ENCODE measurements at places on chromosomes 16 and 17.

DNA sequence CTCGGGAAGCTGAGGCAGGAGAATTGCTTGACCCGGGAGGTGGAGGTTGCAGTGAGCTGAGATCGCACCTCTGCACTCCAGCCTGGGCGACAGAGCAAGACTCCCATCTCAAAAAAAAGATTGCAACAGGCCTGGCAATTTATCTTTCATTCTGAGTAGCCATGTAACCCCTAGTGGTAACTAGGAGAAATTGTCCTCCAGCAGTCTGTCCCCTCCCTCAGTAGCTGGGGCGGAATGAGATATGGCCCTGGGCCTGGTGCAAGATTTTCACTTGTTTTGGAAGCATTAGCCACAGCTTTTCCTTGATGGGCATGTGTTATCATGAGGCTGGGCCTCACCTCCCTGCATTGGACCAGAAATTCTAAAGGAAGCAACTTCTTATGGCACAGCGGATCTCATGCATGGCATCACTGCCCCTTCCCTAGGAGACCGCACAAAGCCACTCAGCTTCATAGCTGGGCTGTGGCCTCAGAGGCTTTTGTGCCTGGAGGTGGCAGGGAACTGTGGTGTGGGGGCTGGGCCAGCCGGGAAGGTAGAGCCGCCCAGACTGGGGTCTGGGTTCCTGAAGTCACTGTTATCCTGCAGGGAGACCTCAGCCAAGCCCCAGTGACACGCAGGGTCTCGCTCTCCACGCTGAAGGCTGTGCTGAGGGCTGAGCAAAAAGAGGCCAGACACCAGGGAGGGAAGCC lies 13.4 kb downstream of the NATD1 start:
- no peak for DNase-seq

DNA sequence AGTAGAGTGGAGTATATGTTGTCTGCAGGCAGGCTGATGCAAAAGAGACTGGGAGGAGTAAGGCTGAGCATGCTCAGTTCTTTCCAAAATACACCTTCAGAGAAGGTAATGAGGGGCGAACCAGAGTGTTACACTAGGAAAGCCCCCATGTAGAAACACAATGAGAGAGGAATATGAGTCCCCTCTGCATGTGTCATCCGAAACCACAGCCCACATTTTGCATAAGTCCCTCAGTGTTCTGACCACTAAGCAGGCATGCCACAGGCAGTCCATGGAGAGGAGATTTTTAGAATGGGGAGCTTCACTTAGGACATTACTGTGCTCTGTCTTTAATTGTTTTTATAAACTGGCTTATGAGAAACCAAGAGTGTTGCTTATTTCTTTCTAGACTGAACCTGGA lies 32.0 kb downstream of the SLC6A2 start:
- DNase-seq: no peak

DNA sequence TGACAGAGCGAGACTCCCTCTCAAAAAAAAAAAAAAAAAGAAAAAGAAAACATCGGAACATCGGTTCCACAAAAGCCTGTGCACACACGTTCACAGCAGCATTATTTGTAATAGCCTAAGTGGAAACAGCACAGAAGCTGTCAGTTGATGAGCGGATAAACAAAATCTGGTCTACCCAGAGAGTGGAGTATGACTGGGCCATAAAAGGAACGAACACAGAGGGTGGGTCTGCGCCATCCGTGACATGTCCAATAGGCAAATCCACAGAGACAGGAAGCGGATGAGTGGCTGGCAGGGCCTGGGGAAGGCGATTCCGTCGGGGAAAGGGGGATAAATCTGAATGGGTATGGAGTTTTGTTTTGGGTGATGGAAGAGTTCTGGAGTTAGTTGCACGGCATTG lies 212.2 kb upstream of the CIBAR2 start:
- no peak for DNase-seq

- no peak for DNase-seq
Measured at GRCh38 chr17:50582741-50583140, 22.2 kb downstream of the CACNA1G start.

GRCh38 chr17:29243792-29244191 lies 2.9 kb upstream of the CRYBA1 start:
- no peak for DNase-seq

DNA sequence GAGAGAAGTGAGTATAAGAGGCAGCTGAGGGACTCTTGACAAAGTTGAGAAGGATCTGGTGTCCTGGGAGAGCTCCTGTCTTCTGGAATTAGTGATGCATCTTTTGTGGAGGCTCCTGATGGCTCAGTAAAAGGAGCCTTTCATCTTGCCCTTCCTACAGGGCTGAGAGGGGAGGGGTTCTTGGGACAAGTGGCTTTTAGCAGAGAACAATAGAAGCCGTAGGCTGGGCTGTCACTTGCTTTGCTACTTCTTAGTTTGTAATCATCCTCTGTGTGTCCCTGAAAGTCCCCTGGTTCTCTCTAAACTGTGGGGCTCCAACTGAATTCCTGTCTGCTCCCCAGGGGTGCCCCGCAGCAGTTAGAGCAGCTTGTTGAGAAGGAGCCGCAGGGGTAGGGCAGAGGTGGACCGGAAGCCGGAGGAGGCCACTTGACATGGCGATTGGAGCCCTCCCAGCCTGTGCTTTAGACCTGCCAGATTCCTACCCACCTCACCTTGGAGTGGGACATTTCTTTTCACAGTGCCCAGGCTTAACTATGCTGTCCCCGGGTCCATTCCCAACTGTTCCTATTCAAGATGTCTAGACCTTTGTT lies 85.1 kb downstream of the PRKCA start:
- DNase-seq: no peak

- DNase-seq: no peak
Measured at GRCh38 chr16:50925758-50926357, 184.0 kb downstream of the CYLD start.

- DNase-seq: no peak
Measured at GRCh38 chr16:57240851-57241250, 4.2 kb upstream of the ARL2BP start.

GRCh38 chr16:4371357-4372000 lies at the start of gene VASN:
VASN (plus strand) TSS chr16:4371848; CDS start chr16:4380878, 9,030 bp downstream.
- peak; percentile 39 for DNase-seq

DNA sequence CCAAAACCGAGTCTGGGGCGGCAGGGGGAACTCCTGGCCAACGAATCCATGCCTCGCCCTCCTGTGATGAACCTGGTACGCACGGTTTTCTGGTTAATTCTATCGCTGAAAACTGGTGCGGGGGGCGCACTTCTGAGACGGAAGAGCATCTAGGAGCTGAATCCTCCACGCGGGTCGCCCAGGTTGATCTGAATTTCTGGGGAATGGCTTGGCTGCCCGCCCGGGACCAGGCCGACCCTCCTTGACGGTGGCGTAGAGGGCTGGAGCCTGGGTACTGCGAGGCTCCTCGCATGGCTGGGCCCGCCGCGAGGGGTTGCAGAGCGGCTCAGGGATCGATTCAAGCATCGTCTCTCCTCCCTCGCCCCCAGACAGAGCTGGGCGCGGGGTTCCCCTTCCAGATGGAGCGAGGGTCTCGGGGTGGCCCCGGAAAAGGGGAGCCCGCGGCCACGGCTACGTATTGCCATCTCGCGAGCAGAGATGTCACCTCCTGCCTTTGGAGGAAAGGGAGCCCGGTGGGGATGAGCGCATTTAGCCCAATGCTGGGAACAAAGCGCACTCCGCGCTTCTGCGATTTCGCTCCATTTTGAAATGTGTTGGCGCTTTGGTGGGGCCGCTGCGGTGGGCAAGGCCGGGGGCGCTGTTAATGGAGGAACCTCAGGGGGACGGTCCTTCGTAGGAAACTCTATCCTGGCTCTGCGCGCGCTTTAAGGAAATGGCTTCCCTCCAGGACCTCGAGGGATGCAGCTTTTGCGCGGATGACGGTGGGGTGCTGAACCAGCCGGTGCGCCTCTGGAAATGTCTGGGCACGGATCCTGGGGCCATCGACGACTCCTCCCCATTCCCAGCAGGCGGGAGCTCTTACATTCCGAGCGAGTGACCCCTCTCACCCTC lies 2.7 kb downstream of the MAPT start:
- DNase-seq: no peak

GRCh38 chr17:82434216-82434565 lies 15.8 kb upstream of the OGFOD3 start:
- no peak for DNase-seq

DNA sequence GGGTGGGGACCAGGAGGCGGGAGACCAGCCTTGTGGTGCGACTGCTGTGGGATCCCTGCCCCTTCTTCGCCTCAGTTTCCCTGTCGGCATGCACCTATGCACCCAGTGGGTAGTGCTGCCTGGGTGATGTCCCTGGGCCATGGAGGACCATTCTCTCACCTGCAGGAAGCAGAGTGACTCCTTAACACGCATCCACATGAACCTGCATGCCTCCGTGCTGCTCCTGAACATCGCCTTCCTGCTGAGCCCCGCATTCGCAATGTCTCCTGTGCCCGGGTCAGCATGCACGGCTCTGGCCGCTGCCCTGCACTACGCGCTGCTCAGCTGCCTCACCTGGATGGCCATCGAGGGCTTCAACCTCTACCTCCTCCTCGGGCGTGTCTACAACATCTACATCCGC lies 25.2 kb downstream of the ADGRG5 start:
- DNase-seq: no peak

DNA sequence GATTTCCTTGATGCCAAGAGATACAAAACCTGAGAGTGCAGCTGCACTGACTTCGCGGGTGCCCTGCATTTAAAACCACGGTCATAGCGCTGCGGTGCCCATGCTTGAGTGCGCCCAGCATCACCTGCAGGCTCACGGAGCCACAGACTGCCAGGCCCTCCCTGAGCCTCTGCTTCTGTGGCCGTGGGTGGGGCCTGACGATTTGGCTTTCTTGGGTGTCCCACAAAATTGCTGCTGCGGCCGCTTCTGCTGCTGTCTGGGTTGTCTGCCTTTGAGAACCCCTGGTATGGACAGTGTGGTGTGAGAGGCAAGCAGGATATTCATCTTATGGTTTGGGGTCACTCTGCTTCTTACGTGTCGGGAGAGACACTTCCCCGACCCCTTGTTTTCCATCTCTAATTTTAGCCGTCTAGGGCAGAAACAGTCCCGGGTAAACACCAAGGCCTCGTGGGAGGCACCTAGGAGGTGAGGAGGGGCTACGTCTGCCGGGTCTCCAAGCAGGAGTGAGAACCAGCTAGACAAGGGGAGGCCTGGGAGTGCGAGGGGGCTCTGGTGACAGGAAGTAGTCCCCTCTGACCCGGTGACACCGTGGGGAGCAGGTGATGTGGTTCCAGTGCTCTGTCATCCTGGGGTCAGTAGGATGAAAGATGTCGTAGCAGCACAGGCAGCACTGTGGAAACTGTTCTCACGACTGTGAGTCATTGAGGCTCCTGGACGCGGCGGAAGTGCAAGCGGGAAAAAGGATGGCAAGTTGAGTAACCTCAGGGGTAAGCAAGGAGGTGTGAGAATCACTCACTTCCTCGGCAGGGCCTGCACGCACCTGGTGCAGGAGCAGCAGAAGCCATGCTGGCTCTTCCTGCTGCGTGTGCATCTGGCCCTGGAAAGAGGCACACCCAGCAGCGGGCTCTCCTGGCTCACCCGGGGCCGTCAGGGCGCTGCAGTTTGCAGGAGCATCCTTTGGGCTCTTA lies 176.3 kb downstream of the RPTOR start:
- DNase-seq: peak; percentile 41

DNA sequence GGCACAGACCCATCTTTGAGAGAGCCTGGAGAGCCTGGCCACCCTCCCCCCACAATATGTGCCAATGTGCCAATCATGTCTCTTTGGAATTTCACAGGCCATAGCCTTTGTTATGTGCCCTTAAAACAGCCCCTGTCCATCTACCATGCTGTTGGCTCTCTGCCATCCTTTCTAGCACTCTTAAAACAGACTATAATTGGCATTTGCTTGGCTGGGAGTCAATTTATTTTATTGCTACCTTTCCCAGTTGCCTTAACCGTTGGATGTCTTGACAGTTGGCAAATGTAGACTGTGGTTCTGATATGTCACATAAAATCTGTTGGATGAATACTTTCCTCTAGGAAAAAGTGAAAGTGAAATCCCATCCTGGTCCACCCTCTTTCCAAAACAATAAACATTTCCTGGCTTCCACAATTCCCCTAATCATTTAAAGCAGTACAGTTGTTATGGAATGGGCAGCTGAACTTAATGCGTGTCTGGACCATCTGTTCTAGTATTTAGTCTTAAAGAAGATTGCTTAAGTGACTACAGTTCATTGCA lies 394.0 kb downstream of the KCNJ2 start:
- DNase-seq: no peak

DNA sequence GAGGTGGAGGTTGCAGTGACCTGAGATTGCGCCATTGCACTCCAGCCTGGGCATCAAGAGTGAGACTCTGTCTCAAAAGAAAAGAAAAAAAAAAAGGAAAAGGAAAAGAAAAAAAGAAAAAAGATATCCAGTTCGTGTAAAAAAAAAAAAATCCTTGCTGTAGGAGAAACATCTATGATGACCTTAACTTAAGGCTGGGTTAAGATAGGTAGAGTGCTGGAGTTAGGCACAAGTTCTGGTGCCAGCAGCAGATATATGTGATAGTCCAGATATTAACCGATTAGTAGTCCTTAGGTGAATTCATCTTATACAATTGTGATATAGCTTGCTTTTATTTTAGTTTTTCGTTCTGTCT lies 17.2 kb downstream of the PSMD11 start:
- no peak for DNase-seq

- no peak for DNase-seq
Measured at GRCh38 chr16:61885343-61885742, 150.9 kb downstream of the CDH8 start.

- DNase-seq: no peak
Measured at GRCh38 chr17:12085076-12085949, 64.6 kb downstream of the MAP2K4 start.

DNA sequence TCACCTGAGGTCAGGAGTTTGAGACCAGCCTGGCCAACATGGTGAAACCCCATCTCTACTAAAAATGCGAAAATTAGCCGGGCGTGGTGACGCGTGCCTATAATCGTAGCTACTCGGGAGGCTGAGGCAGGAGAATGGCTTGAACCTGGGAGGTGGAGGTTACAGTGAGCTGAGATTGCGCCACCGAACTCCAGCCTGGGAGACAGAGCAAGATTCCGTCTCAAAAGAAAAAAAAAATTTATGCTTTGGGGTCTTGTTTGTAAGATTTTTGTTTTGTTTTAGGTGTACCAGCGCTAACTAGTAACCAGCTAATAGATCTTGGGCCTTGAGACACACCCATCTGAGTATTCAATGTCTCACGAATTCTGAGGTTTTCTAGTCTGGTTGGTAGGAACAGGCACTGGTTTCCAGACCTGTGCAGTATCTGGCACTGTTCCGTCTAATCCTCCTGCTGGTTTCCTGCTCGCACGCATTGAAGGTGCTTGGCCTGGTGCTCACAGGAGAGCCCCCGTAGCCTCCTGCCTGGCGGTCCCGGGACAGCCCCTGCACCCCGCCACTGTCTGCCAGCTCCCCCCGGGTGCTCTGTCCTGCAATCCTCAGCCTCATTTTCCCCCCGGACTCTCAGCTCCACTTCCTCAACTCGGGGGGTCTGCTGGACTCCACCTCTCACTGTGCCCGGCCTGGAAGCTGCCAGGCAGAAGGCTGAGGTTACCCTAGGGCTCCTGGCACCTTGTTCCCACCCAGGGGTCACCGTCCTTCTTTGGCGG lies 10.6 kb upstream of the DUS1L start:
- DNase-seq: no peak

- DNase-seq: no peak
Measured at GRCh38 chr17:74943808-74944522, 8.3 kb downstream of the OTOP3 start.

All from stimulated activated CD4-positive, alpha-beta T cell treated with anti-CD3 and anti-CD28 coated beads, Interleukin-1b, Interleukin-23, amount 100 ng/mL, for 1 hour (primary cell).